ENCODE measurements at places on chromosomes 16 and 17. TPM values are rescaled to one million over a fixed set of nuclear protein-coding genes. Genes with fewer than 3 reads are reported as not detected.
A peak's percentile ranks its signal among the peaks of the same experiment; 100 is the strongest.

- no peak for DNase-seq
Measured at GRCh38 chr17:17988427-17988945, 15.8 kb downstream of the DRC3 start.

The CHMP6 gene
- polyA plus RNA-seq = 26.3 TPM

DNA sequence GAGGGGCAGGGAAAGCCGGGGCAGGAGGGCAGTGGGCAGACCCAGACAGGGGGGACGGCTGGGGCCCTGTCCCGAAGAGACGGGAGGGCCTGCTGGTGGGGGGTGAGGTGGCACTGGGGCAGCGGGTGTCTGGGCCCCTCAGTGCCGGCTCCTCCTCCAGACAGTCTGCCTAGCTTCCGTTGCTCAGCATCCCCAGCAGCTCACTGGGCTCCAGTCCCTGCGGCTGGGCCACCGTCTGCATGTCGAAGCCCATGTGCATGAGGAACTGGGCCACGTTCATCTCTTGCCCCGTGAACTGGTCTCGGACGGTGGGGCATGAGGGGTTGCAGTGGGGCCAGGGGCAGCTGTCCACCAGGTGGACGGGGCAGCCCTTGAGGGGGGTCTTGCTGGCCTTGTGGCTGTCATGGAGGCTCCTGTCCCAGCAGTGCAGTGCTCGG, 5.8 kb upstream of the MYADML2 start:
- DNase-seq = no peak

DNA sequence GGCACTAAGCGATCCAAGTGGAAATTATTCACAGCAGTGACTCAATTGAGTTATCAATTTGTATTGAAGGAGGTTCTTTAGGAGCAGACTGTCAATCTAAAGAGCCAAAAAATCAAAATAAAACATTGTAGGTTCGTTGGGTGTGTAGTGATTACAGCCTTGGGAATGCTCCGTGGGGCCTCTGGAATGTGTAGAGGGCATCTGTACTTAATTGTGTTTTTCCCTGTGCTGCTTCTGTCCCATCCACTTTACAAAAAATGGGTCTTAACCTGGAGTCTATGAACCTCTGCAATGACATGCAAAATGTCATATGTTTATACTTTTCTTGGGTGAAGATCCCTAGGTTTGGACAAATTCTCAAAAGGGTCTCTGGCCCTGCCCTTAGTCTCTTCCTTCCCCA, 215.1 kb downstream of the CCDC182 start:
- DNase-seq = no peak

The TLE7 gene
- polyA plus RNA-seq = not detected

The CIBAR2 gene
- polyA plus RNA-seq = 5.4 TPM

The CMIP gene
- 41.6 TPM for polyA plus RNA-seq

DNA sequence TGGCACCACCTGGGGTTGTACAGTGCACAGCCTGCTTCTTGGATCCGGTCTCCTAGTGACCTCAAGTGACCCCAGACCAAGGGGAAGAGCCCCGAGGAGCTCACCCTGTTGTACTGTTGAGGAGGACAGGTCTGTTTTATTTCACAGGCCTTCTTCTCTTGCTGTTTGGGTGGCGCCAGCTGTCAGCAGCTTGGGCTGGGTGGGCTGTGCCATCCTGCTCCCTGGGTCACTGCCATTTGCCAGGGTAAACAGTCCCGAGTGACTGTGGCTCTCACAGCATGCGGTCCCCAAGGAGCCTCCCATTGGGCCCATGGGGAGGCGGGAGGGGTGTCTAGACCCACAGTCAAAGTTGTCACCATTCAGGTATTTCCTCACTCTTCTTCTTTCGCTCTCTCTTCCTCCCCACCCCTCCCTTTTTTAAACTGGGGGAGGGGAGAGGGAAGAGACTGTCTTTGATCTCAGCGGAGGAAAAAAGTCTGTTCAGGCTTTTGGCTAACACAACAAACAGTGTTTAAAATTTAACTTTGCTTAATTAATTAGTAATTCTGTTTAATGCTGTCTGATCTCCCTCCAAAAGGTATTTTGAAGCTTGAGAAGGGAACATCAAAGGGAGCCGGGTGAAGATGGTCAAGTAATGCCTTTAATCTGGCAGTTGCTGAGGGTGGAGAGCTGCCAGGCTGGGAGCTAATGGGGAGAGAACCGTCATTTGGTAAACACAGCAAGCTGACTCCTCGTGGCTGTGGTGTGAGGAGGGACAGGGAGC, 64.0 kb downstream of the SNX20 start:
- peak; percentile 88 for DNase-seq

- no peak for DNase-seq
Measured at GRCh38 chr17:62307196-62307595, 73.2 kb upstream of the EFCAB3 start.

- peak; percentile 73 for DNase-seq
Measured at GRCh38 chr17:79393358-79394052, 217.3 kb downstream of the RBFOX3 start.

GRCh38 chr16:23092801-23093117, 56.5 kb downstream of the USP31 start:
- no peak for DNase-seq

The GRIN2A gene
- polyA plus RNA-seq = 0.19 TPM

The CLDN9 gene
- polyA plus RNA-seq = 7.3 TPM

DNA sequence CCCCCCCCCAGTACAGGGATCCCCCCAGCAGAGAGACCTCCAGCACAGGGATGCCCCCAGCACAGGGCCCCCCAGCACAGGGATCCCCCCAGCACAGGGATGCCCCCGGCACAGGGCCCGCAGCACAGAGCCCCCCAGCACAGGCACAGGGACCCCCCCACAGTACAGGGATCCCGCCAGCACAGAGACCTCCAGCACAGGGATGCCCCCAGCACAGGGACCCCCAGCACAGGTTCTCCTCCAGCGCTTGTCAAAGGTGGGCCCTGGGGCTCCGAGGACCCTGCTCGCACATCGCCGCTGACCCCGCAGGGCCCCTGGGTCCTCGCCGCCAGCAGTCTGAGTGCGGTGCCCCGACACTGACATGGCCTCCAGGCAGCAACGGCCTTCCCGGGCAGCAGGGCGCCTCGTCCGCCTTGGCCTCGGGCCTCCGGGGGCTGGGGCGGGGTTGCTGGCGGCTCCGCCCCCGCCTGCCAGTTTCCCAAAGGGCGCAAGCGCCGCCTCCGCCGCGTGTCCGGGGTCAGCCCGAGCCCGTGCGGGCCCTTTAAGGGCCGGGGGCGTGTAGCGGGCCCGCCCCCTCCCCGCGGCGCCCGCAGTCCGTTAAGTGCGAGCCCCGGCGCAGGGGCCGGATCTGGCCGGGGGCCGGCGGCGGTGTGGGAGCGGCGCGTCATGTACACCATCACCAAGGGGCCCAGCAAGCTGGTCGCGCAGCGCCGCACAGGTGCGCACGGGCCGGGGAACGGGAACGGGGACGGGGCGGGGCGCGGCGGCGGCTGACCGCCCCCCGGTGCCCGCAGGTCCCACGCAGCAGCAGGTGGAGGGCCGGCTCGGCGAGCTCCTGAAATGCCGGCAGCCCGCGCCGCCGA, at the start of gene MCRIP2:
Gene MCRIP2 (plus strand): TSS at position 503 of the 863 bp plus-strand sequence. CDS start 164 bp downstream, at position 667.
- peak; percentile 55 for DNase-seq

- DNase-seq = no peak
Measured at GRCh38 chr16:80299416-80299815, 241.4 kb upstream of the DYNLRB2 start.

- no peak for DNase-seq
Measured at GRCh38 chr17:45771271-45771959, 12.7 kb upstream of the CRHR1 start.

DNA sequence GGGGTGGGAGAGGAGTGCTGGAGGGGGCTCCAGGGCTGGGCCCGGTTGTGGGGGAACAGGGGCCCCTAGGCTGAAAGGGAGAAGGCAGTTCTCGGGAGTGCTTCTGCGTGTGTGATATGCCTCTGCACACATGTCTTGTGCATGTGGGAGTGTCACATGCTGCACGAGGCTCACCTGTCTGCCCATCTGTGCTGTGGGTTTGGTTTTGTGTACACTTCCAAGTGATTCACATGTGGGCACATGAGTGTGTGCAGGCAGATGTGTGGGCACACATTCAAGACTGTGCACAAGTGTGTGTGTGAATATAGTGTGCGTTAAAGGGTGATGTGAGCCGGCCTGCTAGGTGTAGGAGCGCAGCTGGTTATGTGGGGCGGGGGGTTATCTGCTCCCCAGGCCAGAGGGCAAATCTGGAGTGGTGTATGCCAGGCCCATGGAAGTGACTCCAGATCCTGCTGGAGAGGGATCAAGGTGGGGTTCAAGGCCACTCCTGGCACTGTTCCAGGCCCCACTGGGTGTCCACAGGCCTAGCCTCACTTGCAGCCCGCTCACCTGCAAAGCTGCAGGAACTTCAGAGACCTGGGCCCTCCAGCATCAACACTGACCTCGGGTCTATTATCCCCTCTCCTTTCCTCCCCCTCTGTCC, 3.8 kb upstream of the BAHCC1 start:
- no peak for DNase-seq

- DNase-seq = no peak
Measured at GRCh38 chr17:45077643-45078042, 16.5 kb downstream of the NMT1 start.

The ABCC12 gene
- 0.13 TPM for polyA plus RNA-seq

- no peak for DNase-seq
Measured at GRCh38 chr16:3101018-3101840, 2.1 kb upstream of the ZSCAN10 start.

DNA sequence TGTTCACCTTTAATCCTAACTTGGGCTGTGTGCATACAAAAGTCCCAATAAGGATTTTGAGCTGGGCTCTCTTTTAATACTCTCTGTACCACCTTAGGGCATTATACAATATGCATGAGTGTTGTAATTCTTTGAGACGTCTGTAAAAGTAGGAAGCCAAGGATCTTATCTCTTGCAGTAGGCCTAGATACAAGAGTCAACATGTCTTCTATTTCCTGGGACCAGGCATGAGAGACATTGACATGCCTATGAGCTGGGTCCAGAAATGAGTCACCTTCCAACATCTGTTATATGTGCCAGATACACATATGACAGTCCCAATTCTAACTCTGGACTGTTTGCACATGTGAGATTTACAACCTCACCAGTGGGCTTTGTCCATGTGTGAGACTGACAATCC, 1911.2 kb downstream of the TP53TG3F start:
- DNase-seq = no peak

The DOC2B gene
- polyA plus RNA-seq = 3.7 TPM

GRCh38 chr17:80264205-80265075, 3.8 kb downstream of the RNF213 start:
- DNase-seq = no peak

GRCh38 chr16:20874088-20874581, 26.0 kb downstream of the DCUN1D3 start:
- no peak for DNase-seq

- DNase-seq = no peak
Measured at GRCh38 chr17:10041287-10041612, 136.2 kb upstream of the RCVRN start.

GRCh38 chr17:16374146-16374938, 6.5 kb upstream of the UBB start:
- no peak for DNase-seq

The KRTAP4-9 gene
- not detected for polyA plus RNA-seq

- DNase-seq = no peak
Measured at GRCh38 chr16:75320435-75320834, 69.0 kb upstream of the BCAR1 start.

- DNase-seq = no peak
Measured at GRCh38 chr16:2915196-2915929, 3.6 kb downstream of the FLYWCH1 start.

DNA sequence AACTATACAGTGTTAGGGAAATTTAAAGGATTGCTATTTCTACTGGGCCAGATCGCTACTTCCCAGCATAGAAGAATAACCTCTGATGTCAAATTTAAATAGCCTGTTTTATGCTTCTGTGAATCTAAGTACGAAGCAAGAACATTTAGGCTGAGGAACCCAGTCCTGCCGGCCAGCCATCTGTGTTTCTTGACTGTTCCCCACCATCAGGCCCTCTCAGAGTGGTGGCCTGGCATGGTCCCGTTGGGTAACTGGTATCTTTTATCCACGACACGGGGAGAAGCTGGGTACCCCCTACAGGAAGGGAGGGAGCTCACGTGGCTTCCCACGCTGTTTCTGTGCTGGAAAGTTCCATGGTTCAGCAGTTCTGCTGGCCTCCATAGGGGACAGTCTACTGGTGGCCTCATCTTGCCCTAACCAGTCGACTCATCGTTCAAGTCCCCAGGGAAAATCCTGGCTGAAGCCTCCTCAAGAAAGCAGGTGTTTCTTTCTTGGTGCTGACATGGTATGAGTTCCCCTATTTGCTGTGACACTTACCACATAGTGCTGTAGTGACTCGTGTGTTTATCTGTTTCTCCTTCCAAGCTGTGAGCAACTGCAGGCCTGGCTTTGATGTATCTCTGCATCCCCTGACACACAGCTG, 201.7 kb upstream of the NLRP1 start:
- DNase-seq = no peak

The RAB37 gene
- 9.1 TPM for polyA plus RNA-seq

The PCTP gene
- polyA plus RNA-seq = 21.4 TPM

DNA sequence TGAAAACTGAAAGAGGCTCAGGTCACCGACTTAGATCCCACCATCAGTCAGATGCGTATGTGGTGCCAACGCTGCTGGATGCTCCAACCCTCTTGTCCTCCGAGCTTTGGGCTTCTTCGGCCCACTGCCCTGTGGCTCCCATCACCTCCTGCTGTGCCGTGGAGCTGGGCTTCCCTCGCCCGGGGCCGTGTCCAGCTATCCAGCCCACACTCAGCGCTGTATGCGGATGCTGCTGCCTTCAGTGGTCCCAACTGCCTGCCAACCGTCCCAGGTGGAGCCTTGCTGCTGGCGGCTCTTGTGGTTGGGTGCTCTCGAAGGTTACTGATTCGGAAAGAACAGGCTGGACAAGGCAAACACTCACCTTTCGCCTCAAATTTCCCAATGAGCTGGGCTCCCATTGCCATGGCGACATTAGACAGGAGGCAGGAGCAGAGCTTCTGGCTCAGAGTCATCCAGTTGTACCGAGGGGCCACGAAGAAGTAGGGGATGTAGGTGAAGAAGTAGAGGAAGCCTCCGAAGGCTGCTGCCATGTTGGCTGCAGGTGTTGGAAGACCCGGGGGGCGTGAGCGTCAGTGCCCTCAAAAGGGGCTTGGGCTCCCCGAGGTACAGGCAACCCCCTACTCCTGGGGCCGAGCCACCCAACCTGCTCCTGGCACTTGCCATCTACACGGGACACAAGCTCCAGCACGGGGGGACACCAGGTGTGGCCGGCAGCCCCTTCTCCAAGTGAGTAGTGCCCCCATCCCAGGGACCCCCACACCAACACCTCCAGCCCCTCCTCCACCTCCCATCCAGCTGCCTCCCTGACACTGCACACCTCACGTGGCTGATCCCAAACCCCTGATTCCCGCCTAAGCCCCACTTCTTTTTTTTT, 32.2 kb downstream of the ABCA3 start:
- no peak for DNase-seq

- DNase-seq = no peak
Measured at GRCh38 chr17:42683407-42684034, 1.2 kb downstream of the CNTNAP1 start.

The SRL gene
- 25.9 TPM for polyA plus RNA-seq

The MEIOC gene
- 1.0 TPM for polyA plus RNA-seq

DNA sequence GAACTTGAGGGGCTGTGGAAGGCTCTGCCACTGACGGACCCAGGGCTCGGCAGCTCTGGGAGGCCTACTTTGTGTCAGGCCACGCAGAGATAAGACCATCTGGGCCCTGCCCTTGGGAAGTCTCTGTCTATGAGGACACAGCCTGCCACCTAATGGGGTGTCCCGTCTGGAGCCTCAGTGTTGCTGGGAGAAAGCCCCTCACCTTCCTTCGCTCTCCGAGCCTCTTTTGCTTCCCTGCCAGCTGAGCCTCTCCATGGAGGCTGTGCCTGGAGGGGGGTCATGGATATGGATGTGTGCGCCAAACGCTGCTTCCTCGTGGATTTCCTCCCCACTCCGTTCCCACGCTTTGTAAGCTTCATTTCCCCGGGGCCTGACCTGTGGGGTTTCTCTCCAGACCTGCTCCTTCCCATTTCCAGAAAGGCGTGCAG, 228.8 kb downstream of the SEC14L1 start:
- no peak for DNase-seq

- no peak for DNase-seq
Measured at GRCh38 chr17:66747578-66748275, 87.2 kb upstream of the CACNG5 start.
